Stimulated activated CD4-positive, alpha-beta T cell treated with anti-CD3 and anti-CD28 coated beads, TNF-alpha, amount 100 ng/mL, for 1 hour (primary cell): ENCODE measurements at places on chromosomes 16 and 17.

GRCh38 chr17:40341808-40342503, 22.6 kb downstream of the GJD3 start:
- DNase-seq, result no peak

GRCh38 chr16:31451681-31452351, 7.5 kb upstream of the ARMC5 start:
- DNase-seq, result no peak

DNA sequence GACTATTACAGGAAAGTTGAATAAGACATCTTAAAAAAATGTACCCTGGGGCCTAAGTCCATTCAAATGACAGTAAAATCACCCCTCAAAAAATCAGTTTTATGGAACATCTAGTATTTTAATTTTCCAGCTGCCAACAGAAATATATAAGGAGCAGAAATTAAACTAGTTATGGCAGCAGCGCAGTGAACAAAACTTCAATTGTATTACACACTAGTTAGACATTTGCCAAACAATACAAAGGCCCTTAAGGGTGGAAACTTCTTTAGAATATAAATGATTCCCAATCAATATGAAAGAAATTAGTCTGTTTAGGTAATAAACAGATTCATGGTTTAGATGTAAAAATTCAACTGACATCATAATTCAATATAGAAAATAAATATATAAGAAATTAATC, 18.1 kb upstream of the RFFL start:
- DNase-seq, result no peak

DNA sequence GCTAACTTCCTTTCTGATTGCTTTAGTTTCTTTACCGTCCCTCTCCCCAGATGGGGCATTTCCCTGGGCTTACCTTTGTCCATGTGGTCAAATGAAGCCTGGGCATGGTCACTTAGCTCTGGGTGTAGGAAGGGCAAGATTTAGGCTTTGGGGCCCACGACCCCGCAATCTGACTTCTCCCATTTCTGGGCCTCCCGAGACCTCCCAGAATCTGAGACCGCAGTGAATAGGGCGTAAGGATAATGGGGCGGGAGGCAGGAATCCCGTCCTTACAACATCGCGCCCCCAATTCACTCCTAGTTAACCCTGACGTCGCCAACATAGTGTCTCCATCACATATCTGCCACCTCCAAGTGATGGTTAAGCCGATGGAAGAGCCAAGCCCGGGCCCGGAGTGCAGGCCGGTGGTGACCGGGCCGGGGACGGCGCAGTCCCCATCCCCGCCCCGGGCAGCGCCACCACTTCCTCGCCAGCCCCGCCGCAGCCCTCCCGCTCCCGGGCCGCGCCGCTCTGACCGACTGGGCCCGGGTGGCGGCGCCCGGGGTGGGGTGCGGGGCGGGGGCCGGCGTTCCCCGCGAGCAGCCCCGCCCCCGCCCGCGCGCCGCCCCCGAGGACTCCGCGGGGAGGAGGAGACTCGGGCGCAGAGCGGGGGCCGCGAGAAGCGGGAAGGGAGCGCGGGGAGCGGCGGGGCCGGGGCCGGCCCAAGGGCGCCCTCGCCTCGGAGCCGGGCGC, at the start of gene RHBDL3:
Gene RHBDL3, plus strand, starts transcription at position 641 of the 732 bp plus-strand sequence. CDS start 358 bp downstream, outside the sequence.
- DNase-seq, result no peak

- no peak for DNase-seq
Measured at GRCh38 chr16:9518051-9518450, 426.6 kb downstream of the HAPSTR1 start.

DNA sequence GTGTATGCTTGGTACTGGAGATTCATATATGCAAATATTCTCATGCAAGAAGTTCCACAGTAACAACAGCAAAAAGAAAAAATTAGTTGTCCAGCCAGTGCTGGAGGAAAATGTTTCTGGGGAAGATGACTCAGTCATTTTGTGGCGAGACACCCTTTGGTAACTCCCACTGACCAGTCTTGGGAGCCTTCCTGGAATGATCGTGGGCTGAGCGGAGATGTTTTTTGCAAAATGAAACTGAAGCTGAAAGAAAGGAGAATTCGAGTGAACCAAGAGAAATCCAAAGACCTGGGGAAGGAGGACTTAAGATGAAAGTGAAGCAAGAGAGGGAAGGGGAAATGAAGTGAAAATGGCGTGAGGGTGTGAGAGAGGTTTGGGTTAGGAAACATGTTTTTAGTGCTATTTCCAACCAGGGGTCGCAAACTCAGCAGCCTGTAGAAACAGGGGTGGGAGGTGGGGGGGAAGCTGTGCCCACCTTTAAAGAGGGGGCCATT, 5.2 kb downstream of the ITPRIPL2 start:
- DNase-seq, result no peak

- no peak for DNase-seq
Measured at GRCh38 chr17:76537578-76538280, at the start of gene CYGB. Gene CYGB, minus strand, starts transcription at chr17:76537709. Its CDS starts 167 bp downstream, at chr17:76537542.

GRCh38 chr17:17693253-17694168, 12.3 kb downstream of the RAI1 start:
- DNase-seq, result no peak

- no peak for DNase-seq
Measured at GRCh38 chr16:87739801-87740200, 26.0 kb downstream of the KLHDC4 start.
